ENCODE measurements at places on chromosomes 1 and 21.

- peaks cover 61% of the 10 kb centered on the region for H3K4me1 ChIP-seq
- H3K27me3 ChIP-seq: peaks cover 3% of the 10 kb centered on the region
- peak overlapping the region; percentile 94 for H3K27ac ChIP-seq
- peak; percentile 80 for DNase-seq
- H3K4me3 ChIP-seq: peak overlapping the region; percentile 24
These were observed 71.5 kb upstream of the DISP3 start for GRCh38 chr1:11407301-11407994.

GRCh38 chr1:154220071-154220969 lies at the start of gene UBAP2L:
UBAP2L (plus strand) TSS chr1:154220955; CDS start chr1:154225124, 4,169 bp downstream.
- H3K27me3 ChIP-seq: no peaks in the 10 kb centered on the region
- DNase-seq: peak; percentile 99
- peak within 1 kb of the TSS; percentile 94 for H3K4me3 ChIP-seq
- peaks cover 56% of the 10 kb centered on the region for H3K36me3 ChIP-seq

DNA sequence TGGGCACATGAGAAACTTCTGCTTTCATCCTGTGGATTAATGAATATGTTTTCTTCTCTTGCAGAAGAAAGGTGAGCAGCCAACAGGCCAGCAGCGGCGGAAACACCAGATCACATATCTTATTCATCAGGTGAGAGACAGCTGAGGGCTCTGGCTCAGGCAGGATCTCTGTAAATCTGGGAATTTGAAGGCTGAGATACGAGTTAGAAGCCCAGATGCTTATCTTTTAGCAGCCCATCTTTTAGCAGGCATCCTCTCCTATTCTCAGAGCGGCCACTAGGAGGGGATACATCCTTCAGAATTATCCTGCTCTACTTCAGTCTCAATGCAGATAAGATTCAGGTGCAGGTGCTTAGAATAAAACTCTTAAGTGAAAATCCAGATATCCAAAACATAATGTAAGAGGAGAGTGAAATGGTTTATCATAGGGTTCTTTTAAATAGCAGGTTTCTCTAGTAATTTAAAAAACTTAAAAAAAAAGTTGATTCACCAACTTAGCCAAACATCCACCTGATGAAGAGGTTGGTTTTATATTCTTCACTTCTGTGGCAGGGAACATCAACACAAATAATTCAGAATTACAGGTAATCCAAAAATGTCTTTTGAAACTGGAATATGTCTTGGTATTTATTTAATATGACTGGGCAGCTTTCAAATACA lies 19.3 kb downstream of the SH2D2A start:
- H3K27me3 ChIP-seq: no peaks in the 10 kb centered on the region
- H3K4me1 ChIP-seq: peaks cover 9% of the 10 kb centered on the region
- H3K36me3 ChIP-seq: peaks cover 46% of the 10 kb centered on the region
- no peak overlapping the region for H3K27ac ChIP-seq
- H3K4me3 ChIP-seq: no peak overlapping the region

DNA sequence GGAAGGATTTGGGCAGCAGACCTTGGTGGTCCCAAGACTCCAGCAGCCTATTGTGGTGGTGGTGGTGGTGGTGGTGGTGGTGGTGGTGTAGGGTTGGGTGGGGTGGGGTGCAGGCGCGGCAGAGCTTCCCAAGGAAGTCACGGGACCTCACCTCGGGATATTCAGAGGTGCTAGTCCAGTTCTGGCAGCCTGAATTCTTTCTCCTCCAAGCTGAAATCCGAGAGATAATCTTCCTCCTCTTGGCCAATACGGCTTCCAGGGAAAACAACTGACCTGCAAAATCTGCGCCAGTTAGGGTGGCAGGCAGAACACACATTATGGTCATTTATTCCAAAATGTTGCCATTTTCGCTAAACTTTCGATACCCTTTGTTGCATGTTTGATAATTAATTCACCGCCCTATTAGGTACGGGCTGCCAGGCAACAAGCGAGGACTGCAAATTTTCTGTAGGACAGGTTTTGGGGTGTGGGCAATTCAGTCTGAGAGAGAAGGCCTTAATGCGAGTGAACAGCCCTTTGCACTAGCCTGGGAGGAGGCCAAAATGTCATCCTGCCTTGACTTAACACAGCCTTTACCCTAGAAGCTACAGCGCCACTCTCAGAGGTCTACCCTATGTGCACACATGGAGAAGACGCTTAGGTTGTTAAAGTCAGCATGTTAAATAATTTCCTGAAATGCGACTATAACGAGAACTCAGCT lies 33.2 kb upstream of the BSDC1 start:
- no peaks in the 10 kb centered on the region for H3K4me1 ChIP-seq
- H3K36me3 ChIP-seq: no peaks in the 10 kb centered on the region
- H3K4me3 ChIP-seq: no peak overlapping the region
- no peak overlapping the region for H3K27ac ChIP-seq

GRCh38 chr1:43602990-43603389 lies 47.0 kb upstream of the KDM4A start:
- no peak for DNase-seq
- peaks cover 4% of the 10 kb centered on the region for H3K27me3 ChIP-seq
- no peak overlapping the region for H3K4me3 ChIP-seq

DNA sequence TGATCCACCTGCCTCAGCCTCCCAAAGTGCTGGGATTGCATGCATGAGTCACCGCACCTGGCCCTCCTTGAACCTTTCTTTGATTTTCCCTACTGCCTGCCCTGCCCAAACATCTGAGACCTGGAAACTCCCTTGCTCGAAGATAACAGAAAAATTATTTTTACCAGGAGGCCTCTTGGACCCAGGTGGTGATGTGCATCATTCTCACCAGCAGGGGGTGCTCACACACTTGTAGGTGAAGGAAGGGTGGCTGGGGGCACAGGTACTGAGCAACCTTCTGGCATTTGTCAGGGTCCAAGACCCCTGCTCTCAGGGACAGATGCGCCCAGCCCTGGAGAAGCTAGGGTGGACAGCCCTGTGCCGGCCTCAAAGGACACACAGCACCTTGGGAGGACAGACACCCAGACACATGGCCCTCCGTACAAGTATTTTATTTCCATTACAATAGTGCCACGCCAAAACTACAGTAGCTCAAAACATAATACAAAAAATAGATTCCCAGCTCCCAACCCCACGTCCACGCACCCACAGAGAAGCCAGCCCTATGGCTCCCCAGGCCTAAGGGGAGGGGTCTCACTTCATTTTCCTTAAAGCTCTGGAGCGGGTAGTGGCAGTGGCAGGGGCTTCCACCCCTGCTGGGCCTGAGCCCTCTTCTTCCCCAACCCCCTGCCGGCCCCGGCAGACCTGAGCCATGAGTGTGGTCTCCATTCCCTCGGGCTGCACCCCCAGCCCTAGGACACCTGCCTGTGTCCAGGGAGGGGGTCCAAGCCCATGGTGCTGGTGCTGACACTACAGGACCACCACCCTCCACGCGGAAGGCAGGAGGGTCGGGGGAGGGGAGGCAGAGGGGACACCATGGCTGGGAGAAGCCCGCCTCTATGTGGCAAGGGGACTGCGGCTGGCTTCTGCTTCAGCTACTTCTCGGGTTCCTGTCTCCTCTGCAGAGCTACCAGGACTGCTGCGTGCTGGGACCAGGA lies 40.4 kb upstream of the EIF4G3 start:
- H3K4me1 ChIP-seq: peaks cover 4% of the 10 kb centered on the region
- H3K4me3 ChIP-seq: no peak overlapping the region
- DNase-seq: peak; percentile 80
- H3K27me3 ChIP-seq: no peaks in the 10 kb centered on the region
- peak overlapping the region; percentile 62 for H3K27ac ChIP-seq

DNA sequence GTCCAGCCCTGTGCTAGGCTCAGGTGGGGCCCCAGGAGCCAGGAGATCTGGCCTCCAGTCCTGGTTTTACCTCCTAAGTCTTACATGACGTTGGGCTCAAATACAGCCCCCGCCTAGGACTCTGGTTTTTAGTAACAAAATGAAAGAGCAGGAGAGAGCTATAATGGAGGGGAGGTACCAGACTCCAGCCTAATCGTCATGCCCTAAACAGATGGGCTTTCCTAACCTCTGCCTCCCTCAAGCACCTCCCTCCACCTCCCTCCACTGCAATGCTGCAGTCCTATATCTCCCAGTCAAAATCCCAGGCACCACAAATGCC lies 28.6 kb downstream of the TTC39A start:
- no peak overlapping the region for H3K27ac ChIP-seq
- peaks cover 34% of the 10 kb centered on the region for H3K27me3 ChIP-seq
- no peaks in the 10 kb centered on the region for H3K36me3 ChIP-seq
- peaks cover 11% of the 10 kb centered on the region for H3K4me1 ChIP-seq
- DNase-seq: no peak
- no peak overlapping the region for H3K4me3 ChIP-seq

GRCh38 chr1:201094832-201095231 lies 17.4 kb downstream of the CACNA1S start:
- no peaks in the 10 kb centered on the region for H3K4me1 ChIP-seq
- H3K27me3 ChIP-seq: peaks cover 26% of the 10 kb centered on the region
- no peak overlapping the region for H3K27ac ChIP-seq
- DNase-seq: no peak
- H3K36me3 ChIP-seq: no peaks in the 10 kb centered on the region

GRCh38 chr1:56222914-56223540 lies 356.3 kb downstream of the PLPP3 start:
- no peak for DNase-seq
- no peak overlapping the region for H3K27ac ChIP-seq
- no peaks in the 10 kb centered on the region for H3K4me1 ChIP-seq
- no peak overlapping the region for H3K4me3 ChIP-seq

DNA sequence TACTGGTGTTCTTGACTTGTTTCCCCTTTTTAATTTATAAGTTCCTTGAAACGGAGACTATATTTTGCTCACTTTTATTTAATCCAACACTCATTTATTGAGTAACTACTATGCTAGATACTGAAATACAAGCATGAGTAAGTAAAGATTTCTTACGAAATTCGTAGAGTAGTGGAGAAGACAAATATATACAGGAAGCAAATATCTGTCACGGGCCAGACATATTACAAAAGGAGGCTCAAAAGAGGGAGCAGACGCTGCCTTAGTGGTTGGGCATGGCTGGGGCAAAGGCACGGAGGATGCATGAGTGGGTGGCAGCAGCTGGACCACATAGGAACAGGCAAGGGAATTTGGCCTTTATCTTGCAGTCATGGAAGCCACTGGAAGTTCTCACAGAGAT lies 6.8 kb downstream of the NCF2 start:
- no peak overlapping the region for H3K27ac ChIP-seq
- H3K36me3 ChIP-seq: peaks cover 8% of the 10 kb centered on the region
- H3K4me3 ChIP-seq: no peak overlapping the region

DNA sequence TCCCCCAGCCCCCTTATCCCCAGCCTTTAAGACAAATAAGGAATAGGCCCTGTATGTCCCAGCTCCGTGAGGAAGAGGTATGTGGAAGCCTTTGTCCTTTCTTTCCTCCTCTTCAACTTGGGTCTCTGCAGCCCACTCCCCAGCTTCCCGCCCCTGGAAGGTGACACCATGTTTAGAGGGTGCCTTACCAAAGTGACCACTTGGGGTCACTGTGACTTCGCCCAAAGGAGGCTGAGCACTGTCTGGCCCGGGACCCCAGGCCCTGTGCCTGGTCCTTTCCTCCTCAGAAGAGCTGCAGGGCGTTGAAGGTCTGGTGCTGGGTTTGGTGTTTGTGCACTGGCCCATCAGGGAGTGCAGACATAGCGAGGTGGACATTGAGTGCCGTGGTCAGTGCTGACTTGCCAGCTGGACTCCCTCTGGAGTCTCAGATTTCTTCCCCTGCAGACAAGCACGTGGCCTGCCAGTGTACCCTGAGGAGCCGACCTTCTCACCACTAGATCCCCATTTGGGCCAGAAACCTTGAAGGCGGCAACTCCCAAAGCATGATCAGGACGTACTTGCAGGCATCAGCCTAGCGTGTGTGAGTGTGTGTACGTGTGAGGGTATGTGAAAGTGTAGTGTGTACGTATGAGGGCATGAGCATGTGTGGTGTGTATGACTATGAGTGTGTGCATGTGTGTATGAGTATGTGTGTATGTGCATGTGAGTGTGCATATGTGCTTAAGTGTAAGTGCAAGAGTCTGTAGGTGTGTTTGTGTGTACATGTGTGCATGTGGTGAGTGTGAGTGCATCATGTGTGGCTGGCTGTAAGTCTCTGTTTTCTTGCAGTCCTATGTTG lies 181.4 kb upstream of the KIAA0040 start:
- no peak overlapping the region for H3K4me3 ChIP-seq
- no peak for DNase-seq
- H3K27me3 ChIP-seq: peaks cover 6% of the 10 kb centered on the region
- no peak overlapping the region for H3K27ac ChIP-seq

- H3K36me3 ChIP-seq: no peaks in the 10 kb centered on the region
- no peak overlapping the region for H3K4me3 ChIP-seq
- DNase-seq: no peak
- H3K4me1 ChIP-seq: no peaks in the 10 kb centered on the region
These were observed 64.1 kb upstream of the RNPC3 start for GRCh38 chr1:103461161-103462105.

GRCh38 chr1:74834261-74834660 lies 101.3 kb downstream of the TYW3 start:
- no peak overlapping the region for H3K27ac ChIP-seq
- no peaks in the 10 kb centered on the region for H3K36me3 ChIP-seq
- H3K27me3 ChIP-seq: no peaks in the 10 kb centered on the region

DNA sequence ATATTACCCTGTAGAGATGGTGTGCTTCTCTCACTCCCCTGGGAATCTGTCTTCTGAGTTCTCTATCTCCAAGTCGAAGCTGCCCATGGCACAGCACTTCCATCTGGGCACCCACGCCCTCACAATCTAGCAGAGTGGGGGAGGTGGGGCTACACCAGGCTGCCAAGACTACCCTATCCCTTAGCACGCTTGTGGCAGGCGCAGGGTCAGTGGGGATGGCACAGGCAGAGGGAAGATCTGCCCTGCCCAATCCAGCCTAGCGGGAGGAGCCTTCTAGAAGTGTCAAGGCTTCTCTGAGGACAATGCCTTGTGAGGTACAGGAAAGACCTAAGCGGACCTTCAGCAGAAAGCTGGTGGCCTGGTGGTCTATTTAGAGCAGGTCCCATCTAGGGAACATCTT lies 49.1 kb downstream of the DMAP1 start:
- no peaks in the 10 kb centered on the region for H3K36me3 ChIP-seq
- H3K4me1 ChIP-seq: peaks cover 27% of the 10 kb centered on the region
- no peaks in the 10 kb centered on the region for H3K27me3 ChIP-seq
- H3K4me3 ChIP-seq: no peak overlapping the region
- H3K27ac ChIP-seq: no peak overlapping the region
